ENCODE measurements at places on chromosomes 5 and 9.

DNA sequence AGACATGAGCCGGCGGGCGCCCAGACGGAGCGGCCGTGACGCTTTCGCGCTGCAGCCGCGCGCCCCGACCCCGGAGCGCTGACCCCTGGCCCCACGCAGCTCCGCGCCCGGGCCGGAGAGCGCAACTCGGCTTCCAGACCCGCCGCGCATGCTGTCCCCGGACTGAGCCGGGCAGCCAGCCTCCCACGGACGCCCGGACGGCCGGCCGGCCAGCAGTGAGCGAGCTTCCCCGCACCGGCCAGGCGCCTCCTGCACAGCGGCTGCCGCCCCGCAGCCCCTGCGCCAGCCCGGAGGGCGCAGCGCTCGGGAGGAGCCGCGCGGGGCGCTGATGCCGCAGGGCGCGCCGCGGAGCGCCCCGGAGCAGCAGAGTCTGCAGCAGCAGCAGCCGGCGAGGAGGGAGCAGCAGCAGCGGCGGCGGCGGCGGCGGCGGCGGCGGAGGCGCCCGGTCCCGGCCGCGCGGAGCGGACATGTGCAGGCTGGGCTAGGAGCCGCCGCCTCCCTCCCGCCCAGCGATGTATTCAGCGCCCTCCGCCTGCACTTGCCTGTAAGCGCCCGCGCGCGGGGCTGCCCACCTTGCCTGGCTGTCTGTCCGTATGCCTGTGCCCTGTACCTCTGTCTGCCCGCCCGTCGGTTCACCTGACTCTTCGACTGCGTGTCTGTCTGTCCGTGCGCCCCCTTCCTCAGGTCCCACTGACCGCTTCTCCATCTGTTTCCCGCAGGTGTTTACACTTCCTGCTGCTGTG lies 412 bp downstream of the FGF18 start:
- DNase-seq, result no peak

DNA sequence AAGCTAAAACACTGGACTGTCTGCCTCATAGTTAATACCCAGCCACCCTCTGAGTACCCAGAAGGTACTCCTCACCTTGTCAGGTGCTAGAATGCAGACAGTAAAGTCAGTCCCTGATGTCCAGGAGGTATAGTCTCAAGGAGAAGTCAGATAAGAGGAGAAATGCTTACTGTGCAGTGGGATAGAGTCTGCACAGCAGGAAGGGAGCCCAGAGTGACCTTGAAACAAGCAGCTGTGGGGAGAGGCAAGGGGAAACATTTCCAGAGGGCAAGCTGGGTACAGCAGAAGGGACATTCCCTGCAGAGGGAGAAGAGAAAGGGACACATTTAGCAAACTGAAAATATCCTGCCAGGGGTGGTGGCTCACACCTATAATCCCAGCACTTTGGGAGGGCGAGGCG lies 122.7 kb downstream of the GCNT1 start:
- no peak for DNase-seq

GRCh38 chr5:7978991-7979390 lies 110.0 kb downstream of the MTRR start:
- DNase-seq, result no peak

- no peak for DNase-seq
Measured at GRCh38 chr9:135816651-135816970, 90.7 kb downstream of the CAMSAP1 start.

DNA sequence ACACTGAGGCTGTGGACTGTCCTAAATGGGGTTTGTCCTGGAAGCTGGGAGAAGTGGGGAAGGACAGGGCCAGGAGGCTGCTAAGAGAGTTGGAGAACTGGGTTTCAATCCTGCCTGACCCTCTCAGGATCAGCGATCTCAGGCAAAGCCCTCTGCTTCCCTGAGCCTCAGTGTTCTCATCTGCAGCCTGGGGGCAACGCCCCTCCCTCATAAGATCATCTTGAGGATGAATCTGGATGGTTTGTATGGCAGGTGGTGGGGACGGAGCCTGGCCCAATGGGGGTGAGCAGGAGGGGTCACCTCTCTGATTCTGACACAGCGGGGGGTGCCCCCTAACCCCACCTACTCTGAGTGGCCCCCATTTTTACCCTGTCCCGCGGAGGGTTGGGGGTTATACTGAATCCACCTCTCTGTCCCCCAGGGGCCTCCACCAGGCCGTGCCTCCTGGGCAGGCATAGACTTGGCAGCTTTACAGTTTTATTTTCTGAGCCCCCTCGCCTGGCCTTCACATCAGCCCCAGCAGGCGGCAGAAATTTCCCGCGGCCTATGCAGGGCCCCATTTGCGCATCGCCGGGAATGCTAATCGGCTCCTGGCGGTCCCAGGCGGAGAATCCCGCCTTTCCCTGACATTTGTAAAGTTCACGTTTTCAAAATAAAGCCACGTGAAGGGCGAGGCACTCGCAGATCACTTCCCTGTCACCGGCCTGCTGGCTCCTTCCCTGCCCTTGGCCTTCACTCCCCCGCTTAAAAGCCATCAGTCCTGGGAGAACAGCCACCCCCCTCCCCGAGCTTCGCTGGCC lies 17.8 kb upstream of the LAMC3 start:
- DNase-seq, result no peak

DNA sequence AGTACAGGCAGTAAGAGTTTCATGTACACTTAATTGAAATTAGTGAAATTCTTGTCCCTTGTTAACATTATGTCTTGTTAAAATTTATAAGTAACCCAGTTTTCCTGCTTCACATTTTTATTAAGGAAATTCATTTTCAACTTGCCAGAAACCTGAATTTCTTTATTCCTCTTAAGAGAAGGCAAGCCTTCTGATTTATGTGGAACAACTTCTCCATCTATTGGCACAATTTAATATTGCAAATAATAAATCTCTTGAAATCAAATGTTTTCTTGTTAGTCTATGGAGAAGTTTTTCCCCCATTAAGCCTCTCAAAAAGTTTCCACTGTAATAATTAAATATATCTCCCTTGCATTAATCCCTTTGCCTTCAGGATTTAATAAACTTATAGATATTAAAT lies 33.8 kb upstream of the ACO1 start:
- peak; percentile 8 for DNase-seq

DNA sequence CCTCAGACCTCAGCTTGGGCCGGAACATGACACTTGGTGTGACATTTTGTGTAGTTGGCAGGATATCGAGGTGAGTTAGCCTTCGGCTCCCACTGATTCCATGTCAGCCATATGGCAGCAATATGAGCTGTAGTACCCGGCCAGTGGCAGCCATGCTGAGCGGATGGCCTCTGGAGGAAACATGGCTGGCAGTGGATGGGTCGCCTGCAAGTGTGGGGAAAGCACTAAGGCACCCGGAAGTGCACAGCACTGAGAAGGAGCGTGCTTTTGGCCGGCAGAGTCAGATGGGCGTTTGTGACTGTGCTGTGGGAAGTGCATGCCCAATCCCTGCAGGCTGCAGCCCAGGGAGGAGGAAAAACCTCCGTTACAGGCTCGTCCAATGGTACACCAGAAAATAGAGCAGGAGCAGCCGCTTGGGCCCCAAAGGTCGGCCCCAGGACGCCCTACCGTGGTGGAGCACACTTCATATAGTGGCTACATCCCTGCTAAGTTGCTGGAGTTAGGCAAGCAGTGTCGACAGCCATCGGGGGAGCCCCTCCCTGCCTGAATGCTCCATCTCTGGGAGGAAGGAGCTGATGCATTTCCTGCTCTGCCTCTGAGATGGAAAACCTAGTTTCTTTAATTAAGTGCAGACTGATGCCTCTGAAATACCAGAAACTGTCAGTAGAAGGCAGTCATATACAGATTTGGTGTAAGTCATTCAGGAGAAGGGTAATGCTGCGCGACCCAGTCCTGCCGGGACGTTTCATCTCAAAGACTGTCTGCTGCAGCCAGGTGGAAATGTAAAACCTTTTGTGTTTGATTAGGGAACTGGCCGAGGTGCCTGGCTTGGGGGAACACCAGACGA lies 2185.8 kb upstream of the ACO1 start:
- DNase-seq, result no peak

- DNase-seq, result no peak
Measured at GRCh38 chr9:111274737-111275136, 55.3 kb downstream of the OR2K2 start.

DNA sequence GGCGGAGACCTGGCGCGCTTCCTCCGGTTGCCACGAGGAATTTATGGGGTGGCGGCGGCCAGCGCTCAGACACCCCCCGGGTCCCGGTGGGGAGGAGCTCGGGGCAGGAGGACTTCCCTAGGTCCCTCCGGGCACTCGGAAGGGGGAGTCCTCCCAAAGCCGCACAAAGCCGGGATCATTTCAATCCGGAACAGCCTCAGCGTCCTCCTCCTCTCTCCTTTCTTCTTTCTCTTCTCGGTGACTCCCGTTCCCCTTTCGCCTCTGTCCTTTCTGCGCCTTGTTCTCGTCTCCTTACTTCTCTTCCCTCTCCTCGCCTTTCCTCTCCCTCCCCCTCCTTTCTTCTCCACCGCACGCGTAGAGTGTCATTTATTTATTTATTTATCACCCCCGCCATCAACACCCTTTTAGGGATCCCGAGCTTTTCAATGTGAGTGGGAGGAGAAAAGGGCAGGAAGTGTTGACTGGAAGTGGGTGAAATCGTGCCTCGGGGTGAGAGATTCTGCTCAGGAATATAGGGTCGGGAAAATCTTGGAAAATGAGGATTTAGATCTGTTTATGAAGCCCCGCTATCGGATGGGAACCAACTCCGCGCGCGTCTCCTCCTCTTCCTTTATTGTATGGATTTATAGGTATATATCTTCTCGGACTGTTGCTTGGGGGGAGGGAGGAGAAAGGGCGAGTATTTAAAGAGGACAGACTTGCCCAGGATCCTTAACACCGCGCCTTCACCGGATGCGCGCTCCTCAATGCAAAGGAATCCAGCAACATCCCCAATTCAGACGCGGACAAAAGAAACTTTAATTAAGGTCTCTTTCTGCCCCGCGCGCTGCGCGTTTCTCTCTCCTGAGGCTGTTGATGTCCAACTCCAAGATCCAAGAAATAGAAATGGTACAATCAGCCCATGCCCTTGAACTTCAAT lies 2.0 kb upstream of the ZNF462 start:
- DNase-seq, result peak; percentile 25

DNA sequence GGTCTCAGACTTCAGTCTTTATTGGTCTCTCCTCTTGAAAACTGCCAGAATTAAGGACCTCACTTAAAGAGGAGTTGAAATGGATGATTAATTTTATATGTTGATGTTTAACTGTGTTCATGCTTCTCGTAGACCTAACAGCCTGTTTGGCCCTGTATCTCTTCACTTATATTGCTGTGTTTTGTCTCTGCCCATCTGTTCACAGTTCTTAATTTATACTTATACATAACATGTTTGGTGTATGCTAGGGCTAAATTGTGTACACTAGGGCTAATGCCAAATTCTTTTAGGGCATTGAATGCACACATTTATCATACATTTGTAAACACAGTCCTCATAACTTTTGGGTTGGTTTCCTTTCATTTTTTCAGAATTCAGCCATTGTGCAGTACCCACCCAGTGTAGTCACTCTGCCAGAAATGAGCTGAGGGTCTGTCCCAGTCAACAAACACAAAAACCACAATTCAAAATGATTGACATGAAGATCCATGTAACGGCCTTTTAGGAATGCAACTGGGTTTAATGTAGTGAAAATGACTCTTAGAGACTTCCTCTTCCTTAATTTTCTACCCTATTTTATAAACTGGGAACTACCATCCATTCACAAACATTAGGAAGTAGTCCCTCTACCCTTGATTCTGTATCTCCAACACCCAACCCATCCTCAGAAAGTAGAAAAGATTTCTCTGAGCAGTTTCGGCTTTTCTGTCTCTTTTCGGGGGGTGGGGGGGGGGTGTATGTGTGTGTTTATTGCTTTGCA lies 668.8 kb upstream of the KLF4 start:
- DNase-seq, result no peak

GRCh38 chr5:126452477-126452876 lies 29.3 kb downstream of the GRAMD2B start:
- no peak for DNase-seq

- DNase-seq, result peak; percentile 44
Measured at GRCh38 chr9:72292256-72292682, 72.7 kb downstream of the ZFAND5 start.

DNA sequence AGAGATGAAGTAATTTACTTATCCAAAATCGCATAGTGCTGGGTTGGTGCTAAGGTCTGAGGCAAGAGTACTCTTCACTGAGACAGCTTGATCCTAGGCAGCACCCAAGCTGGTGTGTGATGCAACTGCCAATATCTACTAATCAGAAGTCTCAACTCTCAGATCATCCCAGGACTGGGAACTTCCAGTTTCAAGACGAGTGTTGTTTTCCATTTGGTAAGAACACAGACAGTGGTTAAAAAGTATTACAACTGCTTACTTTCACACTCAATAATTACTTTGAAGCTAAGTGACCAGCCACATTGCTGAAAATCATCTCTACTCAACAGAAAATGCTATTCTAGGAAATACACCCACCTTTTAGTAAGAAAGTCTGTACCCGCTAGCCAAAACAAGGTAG lies 45.3 kb downstream of the FBXW11 start:
- peak; percentile 39 for DNase-seq

DNA sequence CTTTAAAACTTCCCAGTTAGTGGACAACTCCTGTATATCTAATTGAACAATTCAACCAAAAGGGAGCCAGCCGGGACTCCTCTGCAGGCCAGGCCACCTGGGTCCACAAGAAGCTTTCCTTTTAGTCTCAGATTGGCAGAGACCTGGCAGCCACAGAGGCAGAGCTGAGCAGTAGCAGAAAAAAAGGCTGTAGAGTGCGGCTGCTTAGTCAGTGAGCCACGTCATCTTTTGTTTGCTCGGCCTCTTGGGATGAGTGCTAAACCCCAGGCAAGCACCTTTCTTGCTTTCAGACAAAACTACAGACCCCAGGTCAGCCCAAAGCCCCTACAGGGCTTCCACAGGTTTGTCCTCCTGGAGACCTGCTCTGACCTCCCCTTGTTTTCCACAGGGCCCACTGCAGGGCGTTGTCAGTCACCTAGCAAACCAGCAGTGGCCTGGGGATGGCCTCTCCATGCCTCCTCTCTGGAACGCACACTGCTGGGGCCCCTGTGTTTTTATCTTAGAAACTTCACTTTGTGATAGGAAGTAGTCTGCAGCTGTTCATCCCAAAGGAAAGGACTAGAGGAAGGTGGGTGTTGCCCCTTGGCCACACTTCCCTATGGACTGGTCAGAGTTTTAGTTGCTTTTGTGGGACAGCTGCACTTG lies 49.9 kb downstream of the SHB start:
- DNase-seq, result peak; percentile 71

- DNase-seq, result no peak
Measured at GRCh38 chr9:73152953-73153352, 1.3 kb downstream of the ANXA1 start.

- DNase-seq, result peak; percentile 64
Measured at GRCh38 chr5:39191216-39191615, 28.1 kb downstream of the FYB1 start.

GRCh38 chr9:71504636-71505035 lies 263.7 kb downstream of the CEMIP2 start:
- no peak for DNase-seq

DNA sequence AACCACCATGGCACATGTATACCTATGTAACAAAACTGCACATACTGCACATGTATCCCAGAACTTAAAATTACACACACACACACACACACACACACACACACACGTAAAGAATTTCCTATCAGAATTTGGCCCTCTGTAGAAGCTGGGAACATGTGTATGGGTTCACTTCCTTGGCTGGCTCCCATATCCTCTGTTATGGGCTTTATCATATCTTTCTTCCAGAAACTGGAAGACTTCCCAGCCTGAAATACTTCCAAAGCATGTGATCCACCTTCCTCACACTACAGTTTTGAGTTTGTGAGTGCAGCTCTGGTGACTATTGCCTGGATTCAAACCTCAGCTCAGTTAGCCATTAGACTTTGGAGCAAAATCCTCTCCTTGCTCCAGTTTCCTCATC lies 78.6 kb upstream of the GDNF start:
- DNase-seq, result no peak
